HuH-7.5 (cell line): ENCODE measurements at places on chromosomes 12 and 14.

DNA sequence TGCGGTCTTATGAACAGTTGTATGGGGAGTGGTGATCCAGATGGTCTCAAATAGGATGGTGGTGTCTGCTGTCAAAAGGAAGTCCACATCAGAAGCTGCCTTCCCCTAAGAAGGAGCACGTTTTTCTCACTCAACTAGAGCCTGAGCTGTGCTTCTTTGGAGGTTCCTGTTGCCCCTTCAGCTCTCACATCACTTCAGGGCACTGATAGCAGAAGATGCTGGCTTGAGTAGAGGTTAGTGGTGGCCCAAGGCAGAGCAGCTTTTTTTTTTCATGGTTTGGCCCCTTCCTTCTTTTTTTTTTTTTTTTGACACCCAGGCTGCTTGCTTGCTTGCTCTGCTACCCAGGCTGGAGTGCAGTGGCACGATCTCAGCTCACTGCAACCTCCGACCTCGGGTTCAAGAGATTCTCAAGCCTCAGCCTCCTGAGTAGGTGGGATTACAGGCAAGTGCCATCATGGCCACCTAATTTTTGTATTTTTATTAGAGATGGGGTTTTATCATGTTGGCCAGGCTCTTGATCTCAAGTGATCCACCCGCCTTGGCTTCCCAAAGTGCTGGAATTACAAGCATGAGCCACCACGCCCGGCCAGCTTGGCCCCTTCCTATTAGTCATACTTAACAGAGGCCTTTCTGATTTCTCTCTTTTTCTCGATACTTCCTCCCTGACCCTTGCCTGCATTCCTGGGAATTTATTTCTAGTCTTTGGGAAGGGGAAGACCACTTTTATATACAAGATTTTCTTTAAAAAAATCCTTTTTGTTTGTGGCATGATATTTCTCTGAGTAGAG lies 31.6 kb downstream of the KLRD1 start:
- no peak for DNase-seq

DNA sequence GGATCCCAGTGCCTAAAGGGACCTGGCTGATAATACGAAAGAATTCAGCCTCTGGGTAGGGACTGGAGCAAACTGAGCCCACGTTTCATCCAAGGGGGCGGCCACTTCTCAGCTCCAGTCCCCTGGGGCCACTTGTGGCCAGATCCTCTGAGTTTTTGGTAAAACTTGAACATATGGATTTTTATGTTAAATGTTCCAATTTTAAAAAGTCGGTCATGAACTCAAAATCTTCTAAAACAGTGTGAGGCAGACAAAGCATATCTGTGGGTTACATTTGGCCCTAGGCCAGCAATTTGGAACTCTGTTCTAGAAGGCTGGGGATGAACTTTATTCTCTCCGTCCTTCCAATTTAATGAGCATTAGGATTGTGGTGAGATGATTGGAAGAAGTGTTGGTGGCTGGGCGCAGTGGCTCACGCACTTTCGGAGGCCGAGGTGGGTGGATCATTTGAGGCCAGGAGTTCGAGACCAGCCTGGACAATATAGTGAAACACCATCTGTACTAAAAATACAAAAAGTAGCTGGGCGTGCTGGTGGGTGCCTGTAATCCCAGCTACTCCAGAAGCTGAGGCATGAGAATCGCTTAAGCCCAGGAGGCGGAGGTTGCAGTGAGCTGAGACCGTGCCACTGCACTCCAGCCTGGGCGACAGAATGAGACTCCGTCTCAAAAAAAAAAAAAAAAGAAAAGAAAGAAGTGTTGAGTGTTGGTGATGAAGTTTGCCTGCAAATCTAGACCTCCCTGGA lies 3.0 kb upstream of the PPP1CC start:
- no peak for DNase-seq

DNA sequence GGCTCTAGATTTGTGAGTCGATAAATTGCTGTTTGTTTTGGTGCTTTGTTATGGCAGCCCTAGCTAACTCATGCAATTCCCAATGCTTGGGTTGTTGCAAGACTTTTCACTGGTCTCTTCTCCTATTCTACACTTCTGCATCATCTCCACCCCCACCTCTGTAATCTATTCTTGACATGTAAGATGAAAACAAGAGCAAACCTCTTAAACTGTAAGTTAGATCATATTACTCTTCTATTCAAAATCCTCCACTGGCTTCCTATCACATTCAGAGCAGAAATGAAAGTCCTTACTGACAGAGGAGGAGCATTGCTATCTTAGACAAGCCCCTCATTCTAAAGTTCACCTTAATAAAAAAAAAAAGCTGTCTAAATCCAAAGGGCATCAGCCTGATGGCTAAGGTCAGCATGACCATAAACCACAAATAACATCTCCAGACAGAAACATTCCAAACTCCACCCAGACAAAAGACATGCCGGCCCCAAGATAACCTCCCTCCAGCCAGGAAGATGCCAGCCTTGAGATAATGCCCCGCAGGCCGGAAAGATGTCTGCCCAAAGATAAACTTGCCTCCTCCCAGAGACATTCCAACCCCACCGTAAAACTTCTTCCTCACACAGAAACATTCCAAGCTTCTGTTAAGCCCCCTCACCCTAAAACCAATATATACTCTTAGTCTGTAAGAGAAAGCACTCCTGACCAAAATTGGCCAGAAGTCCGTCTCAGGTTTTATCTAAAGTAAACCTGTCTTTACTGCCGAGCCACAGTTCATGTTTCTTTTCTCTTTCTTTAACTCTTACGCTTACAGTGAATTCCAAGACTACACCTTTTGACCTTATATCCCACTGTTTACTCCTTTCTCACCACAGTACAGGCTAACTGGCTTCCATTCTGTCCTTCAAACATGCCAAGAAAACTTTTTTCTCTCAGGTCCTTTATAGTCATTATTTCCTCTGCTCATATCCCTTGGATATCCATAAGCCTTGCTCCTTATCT lies 308.9 kb downstream of the KCNH5 start:
- no peak for DNase-seq

GRCh38 chr14:71665781-71666180 lies 266.4 kb upstream of the RGS6 start:
- DNase-seq = no peak

DNA sequence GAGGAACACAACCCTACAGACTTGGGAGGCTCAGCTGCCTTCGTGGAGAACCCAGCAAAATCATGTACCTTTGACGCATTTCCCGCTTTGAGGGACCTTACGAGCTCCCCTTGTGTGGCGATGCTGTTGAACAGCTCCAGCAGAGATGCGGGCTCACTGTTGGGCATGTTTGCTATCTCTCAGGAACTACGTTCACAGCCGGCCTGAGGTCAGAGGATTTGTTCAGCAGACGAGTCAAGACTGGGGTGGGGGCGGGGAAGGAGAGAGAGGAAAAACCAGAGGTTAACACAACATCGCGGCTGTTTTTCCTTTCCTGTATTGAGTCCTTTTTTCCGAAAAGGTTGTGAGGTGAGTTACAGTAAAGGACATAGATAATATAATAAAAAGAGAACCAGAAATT lies 45.9 kb downstream of the SLC25A47 start:
- no peak for DNase-seq
